ENCODE measurements at places on chromosomes 5 and 9.

DNA sequence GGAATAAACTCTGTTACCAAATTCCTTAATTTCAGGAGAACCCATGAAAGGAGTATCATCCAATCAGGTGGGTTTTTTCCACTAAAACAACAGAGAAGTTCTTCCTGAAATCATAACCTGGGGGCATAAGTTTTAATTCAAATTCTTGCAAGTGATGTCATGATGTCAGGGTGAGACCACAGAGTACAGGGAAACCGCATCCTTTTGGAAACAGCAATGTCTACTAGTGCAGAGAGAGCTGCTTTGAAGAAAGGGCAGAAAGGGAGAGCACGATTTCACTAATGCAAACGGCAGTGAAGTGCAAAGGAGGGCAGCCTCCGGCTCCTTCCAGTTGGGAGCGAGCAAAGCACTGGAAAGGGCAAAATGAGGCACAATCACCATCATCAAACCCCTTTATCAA lies 20.6 kb upstream of the CMBL start:
- no peak for DNase-seq

GRCh38 chr9:16068476-16068875 lies 515.6 kb downstream of the CCDC171 start:
- DNase-seq = no peak

- DNase-seq = no peak
These were observed 718 bp upstream of the TMEM215 start for GRCh38 chr9:32782476-32783167.

DNA sequence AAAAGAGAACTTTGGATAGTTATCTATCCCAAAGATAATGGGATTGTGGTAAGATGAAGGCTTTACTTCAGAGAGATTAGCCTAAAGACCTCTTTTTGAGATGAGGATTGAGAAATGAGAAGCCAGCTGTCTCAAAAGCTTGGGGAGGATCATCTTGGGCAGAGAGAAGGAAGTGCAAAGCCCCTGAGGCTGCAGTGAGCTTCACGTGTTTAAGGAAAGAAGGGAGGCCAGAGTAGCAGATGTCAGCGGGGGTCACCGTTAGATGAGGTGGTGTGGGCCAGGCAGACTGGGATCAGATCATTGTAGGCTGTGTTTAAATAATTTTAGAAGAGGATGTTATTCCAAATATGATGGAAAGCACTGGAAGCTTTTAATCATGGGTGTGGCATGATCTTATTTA lies 270.1 kb downstream of the ARHGEF28 start:
- DNase-seq = no peak

GRCh38 chr5:29131285-29131684 lies 2062.2 kb upstream of the CDH6 start:
- DNase-seq = no peak

DNA sequence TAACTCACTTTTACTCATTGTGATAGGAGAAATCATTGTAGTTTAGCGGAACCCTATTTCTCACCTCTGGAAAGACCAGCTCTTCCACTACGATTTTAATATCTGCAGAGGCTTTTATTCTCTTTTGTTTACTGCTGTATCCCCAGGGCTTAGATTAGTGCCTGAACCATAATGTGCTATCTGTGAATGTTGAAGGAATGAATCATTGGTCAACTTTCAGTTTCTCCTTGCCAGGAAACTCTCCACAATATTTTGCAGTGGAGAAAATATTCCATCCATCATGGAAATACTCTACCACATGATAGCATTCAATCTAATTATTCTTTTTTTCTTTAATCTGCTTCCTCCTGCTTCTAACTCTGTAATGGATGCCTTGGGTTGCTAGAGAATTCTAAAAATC lies 263.5 kb upstream of the PTPRD start:
- DNase-seq = no peak

DNA sequence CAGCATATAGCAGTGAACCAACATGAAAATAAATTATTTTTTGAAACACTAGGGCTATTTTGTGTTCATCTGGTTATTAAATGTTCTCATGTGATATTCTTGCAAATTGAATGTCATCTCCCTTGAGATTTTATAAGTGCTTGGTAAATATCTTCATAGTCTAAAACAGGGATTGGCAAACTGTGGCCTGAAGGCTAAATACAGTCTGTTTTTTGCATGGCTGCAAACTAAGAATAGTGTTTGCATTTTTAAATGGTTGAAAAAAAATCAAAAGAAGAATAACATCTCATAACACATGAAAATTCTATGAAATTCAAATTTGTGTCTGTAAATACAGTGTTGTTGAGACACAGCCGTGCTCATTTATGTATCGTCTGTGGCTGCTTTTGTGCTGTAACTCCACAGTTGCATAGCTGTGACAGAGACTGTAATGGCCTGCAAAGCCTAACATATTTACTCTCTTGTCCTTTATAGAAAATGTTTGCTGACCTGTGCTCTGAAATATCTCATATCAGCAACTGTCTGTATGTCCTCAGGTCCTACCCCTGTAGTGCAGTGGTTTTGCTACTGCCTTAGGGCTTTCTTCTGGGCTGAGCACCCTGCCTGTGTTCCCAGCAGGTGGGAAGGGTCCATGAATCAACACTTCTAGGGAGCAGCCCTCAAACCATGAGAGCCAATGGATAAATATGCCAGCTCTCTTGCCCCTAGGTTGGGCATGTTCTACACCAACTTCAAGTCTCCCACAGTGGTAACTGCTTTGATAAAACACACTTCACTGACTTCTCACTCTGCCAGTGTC lies 41.7 kb upstream of the ARRDC3 start:
- DNase-seq = no peak

- DNase-seq = no peak
These were observed 226.2 kb downstream of the CACNA1B start for GRCh38 chr9:138103849-138104206.

DNA sequence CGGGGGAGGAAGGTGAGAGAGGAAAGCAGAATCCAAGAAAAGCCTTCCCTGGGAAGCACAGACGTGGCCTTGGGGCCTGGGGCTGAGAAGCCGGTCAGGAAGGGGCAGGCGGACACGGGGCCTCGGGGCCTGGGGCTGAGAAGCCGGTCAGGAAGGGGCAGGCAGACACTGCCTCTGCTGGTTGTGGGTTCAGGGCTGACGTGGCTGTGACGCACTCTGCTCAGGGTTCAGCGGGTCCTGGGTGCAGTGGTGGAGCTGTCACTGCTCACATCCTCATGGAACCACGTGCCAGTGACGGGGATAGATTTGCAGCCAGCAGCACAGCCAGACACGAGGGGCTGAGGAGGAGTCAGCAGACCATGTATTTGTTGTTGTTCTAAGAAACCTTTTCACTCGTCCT lies 12.8 kb downstream of the PAEP start:
- no peak for DNase-seq

DNA sequence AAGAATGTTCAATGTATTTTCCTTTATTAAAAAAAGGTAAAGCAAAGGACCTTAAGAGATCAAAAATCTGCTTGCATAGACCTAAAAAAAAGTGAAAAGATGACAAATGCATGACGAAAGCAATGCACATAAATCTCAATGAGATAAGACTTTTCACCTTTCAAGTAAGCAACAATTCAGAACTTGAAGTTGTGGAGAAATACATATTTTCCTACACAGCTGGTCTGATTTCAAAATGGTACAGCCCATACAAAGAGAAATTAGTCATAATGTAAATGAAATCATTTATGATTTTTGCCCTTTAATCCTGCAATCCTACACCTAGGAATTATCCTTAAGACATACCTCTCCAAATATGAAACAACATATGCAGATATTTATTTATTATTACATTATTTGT lies 568.0 kb downstream of the ANXA1 start:
- DNase-seq = no peak

GRCh38 chr5:150034662-150035061 lies 34.1 kb downstream of the HMGXB3 start:
- no peak for DNase-seq

- no peak for DNase-seq
These were observed 132.0 kb upstream of the TRIM32 start for GRCh38 chr9:116555119-116555518.

GRCh38 chr5:169331292-169331852 lies 30.4 kb upstream of the SLIT3 start:
- no peak for DNase-seq

DNA sequence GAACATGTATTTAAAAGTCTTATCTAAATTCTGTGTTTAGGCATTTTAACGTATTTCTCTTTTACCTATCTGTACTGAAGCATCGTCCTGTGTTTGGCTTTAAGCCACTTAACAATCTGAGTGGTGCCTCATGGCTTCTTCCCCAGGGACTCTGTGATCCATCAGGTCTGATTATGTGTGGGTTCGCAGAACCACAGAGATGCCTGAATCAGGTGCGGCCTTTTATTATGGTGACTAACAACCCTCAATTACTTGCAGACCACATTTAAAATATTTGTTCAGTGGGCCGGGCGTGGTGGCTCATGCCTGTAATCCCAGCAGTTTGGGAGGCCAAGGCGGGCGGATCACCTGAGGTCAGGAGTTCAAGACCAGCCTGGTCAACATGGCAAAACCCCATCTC lies 39.6 kb upstream of the SAP30L start:
- DNase-seq = no peak

DNA sequence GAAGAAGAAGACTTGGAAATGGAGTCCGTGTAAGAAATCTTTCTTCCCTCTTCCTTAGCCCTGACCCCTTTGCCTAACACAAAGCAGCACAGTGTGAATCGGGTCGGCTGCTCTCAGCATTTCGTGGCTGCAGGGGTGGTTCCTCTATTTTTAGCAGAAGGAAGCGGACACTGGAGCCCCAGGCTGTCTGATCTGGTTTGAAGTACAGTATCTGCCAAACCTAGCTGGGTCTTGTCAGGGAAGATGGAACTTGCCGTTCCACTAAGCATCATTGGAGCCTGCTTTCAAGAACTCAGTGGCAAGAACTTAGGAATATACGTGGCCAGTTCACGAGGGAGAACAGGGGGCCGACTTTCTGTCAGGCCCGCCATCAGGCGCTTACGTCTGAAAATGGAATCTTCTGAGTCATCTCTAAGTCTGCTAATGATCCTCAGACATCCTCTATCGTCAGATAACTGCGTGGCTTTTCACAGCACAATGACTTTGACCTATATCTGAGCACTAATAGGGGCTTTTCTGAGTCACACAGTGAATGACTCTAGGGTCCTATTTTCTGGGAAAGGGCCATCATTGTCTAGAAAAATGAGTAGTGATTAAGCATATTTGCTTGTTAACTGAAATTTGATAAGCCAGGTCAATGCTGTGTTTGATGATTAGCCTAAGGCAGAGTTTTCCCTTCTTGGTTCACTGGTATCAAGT lies 43.3 kb upstream of the NCS1 start:
- DNase-seq = peak; percentile 49

- peak; percentile 12 for DNase-seq
These were observed 56.1 kb downstream of the WWC1 start for GRCh38 chr5:168347368-168348083.

DNA sequence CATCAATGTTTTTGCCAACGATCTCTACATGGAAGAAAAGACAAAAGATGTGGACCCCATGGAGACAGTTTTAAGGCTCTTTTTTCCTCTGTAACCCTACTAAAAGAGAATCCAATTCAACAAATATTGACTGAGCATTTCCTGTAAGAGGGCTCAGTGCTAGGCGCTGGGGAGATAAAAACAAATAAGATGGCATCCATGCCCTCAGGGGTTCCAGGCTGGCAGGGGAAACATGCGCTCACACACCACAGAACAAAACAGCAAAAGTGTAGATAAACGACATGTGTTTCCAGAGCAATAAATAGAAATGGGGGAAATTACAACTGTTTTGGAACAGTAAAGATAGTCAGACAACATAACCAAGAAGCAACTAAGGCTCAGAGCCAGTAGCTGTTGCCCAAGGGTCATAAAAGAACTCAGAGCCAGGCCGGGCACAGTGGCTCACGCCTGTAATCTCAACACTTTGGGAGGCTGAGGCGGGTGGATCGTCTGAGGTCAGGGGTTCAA lies 25.2 kb downstream of the ZNF608 start:
- no peak for DNase-seq

DNA sequence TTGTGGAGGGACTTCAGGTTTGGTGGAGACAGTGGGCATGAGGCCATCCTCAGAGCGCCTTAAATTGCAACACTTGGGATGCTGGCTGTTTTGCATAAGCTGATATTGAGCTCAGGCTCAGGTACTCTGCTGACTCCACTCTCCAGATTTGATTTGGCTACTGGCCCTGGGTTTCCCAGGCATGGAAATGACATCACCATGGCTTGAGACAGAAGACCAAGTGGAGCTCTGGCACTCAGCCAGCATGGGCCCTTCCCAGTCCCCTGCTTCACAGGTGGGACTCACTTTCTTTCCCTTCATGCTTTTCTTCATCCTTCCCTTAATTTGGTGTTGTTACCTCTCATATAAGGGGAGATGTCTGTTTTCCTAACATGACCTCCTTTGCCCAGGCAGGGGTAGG lies 72.0 kb upstream of the IL12B start:
- DNase-seq = no peak

GRCh38 chr5:64766941-64767340 lies 1.6 kb downstream of the SREK1IP1 start:
- no peak for DNase-seq

- no peak for DNase-seq
These were observed 307.9 kb downstream of the FBXL7 start for GRCh38 chr5:15807871-15808270.

DNA sequence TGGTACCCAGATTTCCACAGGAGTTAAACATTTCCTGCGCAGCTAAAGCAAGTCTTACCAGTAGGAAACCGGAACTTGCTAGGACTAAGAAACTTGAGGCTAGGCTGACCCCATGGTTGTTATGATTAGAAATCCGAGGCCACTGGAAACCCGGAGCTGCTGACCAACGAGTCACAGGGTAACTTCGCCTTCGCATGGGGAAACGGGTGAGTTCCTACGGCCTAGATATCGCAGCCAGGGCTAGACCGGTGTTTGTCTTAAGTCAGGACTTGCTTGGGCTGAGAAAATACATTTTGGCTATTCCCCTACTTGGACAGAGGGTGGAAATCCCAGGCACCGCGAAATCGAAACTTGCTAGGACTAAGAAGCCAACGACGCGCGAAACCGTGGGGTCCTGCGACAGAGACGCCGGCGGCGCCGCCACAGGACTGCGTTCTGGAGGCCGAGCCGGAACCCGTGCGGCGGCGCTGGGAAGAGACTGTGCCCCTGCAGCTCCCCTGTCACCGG lies 1.6 kb upstream of the ANXA2R start:
- DNase-seq = no peak

DNA sequence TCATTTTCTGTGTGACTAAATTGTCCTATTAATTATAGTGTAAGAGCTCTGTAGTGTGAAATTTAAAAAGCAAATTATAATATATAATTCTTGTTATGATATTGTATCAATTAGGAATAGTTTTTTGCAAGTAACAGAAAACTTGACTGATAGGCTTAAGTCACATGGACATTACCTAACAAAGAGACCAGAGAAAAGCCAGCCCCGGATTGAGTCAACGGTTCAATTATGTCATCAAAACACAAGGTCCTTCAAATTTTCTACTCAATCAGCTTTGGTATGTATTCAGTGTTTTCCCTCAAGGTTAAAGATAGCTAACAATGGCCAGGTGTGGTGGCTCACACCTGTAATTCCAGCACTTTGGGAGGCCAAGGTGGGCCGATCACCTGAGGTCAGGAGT lies 126.7 kb upstream of the PTGER4 start:
- DNase-seq = no peak

DNA sequence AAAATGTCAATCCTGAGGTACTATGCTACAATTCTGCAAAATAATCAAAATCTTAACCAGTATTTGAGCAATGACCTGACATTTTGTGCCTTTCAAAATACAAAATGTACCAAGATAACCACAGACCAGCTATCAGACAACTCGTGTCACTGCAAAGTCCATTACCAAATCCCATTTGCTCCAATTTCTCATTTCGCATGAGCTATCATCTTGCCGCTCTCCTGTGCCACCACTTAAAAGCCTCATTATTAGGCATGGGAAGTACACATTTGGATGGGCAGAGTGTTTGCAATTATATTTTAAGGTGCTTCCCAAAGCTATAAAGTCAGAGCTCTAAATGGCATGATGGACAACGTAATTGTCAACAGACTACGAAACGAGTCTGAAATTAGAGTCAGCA lies 205.2 kb downstream of the AGTPBP1 start:
- DNase-seq = no peak
